HCEC 1CT (cell line): ENCODE measurements at places on chromosomes 2 and 18.
A peak's percentile ranks its signal among the peaks of the same experiment; 100 is the strongest.

DNA sequence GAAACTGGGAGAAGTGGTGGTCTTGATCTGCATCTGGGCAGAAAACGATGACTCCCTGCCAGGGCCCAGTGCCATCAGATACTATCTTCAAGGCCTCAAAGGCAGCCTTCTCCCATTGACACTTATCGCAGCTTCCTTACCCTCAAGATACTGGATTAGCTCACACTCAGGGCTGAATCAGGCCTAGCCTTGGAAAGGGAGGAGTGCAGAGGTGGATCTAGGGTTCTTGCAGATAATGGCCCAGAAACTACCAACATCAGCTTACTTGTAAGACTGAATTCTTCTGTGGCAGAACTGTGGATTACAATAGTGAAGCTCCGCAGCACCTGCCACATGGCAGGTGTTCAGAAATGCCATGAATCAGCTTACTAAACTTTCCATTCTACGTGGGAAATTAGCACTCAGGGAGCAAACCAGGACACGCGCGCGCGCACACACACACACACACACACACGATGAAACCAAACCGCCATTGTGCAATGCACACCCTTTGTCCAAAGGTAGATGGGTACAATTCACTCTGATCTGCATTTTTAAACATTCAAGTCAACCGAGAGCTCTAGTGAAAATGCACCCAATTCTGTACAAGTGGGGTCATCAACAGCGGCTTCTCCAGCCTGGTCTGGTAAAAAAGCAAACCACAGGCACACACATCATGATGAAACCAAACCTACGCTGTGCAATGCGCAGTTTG is 26.3 kb upstream of the TMEM182 start:
- DNase-seq, result no peak

DNA sequence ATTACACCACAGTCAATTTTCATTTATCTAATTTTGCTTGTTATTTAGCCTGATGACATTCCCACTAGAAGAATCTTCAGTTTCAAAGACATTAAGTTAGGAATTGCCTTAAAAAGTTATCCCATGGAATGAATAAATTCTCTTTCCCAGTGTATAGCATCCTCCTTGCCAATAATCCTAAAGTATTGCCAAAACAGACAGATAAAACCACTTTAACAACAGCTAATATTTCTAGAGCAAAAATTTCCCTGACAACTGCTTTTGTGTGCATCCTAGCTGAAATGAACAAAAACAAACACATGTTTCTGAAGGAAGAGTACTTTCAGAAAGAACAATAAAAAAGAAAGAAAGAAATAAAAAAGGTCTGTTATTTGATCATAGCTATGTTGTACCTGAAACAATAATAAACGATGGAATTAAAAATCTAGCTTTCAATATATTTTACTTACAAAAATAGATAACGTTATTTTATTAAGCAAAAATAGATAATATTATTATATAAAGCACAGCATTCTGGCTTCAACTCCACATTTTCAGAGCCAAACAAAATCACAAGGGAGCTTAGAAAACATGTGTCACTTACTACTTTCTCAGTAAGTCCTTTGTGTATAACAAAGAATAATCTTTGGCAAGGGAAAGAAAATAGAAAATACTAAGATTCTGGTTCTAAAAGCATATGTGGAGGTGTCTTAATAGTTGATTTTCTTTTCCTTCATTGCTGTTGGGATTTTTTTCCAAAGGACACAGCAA is 939.0 kb upstream of the CRIM1 start:
- no peak for DNase-seq

DNA sequence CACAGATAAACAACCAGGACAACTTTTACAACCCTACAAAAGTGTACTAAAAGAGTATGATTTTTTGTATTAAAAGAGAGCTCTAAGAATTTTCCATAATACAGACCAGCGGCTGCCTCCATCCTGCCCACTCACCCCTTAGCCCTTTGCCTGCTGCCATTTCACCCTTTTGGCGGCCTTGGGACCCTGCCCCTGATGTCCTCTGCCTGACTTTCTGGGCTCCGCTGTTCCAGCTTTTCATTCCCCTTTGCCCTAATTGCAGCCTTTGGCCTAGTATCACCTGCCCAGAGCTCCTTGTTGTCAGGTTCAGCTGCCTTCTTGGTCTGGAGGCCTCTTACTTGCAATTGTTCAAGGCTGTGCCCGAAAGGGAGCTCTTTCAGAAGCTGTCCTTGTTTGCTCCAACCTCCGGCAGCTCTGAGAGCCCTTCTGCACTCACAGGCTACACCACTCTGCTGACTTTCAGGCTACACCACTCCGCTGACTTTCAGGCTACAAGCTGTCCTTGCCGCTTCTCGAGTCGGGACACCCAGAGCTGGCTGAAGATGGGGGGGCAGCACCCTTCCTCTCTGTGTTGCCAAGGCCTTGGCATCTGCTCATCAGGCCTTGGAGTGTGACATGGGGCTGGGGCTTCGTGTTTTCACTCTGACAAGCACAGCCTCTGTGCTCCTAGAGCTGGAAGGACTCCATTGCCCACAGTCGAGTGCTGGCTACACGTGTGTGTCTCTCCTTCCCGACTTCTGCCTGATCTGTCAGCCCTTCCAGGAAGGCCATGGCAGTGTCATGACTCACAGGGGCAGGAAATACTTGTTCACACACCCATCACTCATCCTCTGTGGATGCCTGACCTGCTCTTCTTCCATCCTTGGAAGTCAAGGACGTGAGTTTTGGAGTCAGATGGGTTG is 43.1 kb upstream of the HDAC4 start:
- DNase-seq, result peak; percentile 9

DNA sequence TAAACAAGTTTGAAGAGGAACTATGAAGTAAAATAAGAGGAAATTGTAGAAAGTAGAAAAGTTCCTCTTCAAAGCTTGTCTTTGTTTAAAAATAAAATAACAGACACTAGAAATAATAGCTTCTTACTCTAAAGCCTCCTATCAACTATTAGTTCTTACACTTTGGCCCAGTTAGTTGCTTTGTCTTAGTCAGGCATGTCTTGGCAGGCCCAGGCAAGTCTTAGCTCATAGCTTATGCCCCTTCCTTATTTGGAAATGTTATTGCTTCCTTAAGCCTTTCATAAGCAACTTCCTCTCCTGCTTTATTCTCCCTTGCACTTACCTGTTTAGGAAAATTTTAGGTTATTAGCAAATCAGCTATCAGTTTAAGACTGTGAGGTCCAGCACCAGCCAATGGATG is 950.6 kb upstream of the LRATD1 start:
- DNase-seq, result no peak

- DNase-seq, result peak; percentile 56
These were observed 751 bp upstream of the NMI start for GRCh38 chr2:151289972-151290866.

DNA sequence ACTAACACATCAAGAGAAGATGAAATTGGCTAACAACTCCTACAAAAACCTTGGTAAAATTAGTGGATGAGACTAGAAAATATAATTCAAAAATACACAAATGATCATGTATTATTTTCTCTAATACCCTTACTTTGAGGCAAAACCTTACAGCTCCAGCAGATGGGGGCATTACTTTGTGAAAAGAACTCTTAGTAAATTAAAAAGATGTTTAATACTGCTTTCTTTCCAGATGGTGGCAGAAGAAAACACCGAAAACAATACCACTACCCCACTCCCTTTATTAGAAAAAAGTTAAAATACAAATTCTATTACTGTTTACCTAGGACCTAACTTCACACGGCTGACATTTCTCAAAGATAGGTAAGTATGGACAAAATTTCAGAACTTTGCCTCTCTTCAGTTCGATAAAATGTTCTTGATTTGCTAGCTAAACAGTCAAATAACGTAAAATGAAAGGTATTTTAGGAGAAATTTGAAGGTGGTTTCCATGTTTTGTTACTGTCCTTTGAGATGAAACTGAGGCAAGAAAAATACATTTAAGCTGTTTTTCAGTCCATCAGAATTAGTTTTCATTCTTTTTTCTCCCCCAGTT is 30.6 kb downstream of the ORC4 start:
- peak; percentile 66 for DNase-seq

- peak; percentile 43 for DNase-seq
These were observed 647 bp downstream of the PSME4 start for GRCh38 chr2:53969968-53970723.

- no peak for DNase-seq
These were observed 44.5 kb upstream of the SEMA4C start for GRCh38 chr2:96914332-96914731.

DNA sequence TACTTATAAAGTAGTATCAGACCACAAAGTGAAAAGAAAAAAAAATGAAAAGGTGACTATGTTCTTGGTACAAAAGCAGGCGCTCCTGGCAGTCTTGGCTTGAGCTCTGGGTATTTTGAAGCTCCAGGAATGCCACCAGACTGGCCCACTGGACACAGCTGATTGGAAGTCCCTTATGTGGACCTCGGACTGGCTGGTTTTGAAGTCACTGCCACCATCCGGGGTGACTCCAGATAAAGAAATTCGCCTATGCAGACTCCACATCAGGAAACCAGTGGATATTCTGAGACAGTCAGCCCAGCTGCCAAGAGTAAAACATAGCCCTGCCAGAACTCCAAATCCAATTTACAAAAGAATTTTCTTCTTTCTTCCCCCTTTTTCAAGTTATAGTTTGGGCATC is 28.0 kb downstream of the ACKR3 start:
- DNase-seq, result no peak

- DNase-seq, result no peak
These were observed 127.5 kb downstream of the PTGR3 start for GRCh38 chr18:75081486-75081885.

DNA sequence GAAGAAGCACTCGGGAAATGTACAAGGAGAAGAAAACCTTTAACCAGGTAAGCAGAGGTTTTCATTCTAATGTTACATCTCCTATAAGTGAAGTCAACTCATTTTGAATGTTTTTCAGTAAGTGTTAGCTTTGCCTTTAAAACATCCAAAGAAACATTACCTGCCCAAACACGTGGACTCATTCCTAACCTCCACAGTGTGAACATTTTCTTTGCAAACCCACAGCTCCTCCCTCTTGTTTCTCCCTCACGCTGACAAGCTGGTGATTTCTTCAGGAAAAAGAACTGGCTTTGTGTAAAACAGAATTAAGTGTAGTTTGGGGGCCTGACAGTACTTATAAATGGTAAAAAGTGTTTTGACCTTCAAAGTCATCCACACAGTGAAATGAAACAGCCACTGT is 72.5 kb downstream of the MTCL1 start:
- no peak for DNase-seq

GRCh38 chr2:126669772-126670171 is 13.8 kb downstream of the GYPC start:
- no peak for DNase-seq

- DNase-seq, result peak; percentile 72
These were observed 54.4 kb upstream of the FOSL2 start for GRCh38 chr2:28338046-28338817.

DNA sequence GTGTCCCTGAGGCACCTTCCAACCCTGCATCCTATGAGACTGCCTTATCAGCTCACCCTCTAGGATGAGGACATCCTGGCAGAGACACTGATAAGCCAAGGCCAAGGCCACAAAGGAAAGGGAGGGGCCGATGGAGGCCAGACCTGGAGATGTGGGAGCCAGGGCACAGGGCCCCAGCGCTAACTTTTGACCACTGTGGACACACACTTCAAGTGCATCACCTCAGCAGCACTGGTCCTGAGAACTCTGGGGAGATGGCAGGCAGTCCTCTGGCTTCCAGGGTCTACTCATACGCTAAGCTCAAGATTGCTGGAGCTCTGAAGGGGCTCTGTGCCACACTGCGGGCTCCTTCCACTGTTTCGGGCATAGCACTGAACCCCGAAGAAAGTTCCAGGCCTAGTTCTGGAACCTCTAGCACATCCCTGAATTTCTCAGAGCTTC is 100.2 kb upstream of the ID2 start:
- DNase-seq, result no peak

DNA sequence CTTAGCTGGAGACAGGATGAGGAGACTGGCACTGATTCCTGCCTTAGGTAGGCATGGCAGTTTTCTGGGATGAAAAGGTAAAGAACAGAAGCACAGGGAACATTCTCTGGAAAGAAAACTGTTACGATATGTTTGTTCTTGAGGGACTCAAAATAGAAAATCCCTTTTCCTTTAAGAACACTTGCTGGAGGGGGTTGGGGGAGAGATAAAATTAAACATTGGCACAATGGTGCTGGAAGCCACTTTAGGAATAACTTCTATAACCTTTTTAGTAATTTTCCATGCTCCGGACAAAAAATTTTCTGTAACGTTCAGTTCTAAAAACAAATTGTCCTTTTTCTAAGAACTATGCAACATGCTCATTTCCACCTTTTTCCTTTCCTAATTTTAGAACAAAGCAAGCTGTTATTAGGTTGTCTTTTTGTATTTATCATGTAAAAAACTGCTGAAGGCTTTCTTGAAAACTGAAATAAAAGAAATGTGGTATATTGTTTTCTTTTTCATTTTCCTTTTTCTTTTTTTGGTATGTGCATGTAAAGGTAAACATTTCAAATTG is 343.8 kb downstream of the EPHA4 start:
- DNase-seq, result no peak

DNA sequence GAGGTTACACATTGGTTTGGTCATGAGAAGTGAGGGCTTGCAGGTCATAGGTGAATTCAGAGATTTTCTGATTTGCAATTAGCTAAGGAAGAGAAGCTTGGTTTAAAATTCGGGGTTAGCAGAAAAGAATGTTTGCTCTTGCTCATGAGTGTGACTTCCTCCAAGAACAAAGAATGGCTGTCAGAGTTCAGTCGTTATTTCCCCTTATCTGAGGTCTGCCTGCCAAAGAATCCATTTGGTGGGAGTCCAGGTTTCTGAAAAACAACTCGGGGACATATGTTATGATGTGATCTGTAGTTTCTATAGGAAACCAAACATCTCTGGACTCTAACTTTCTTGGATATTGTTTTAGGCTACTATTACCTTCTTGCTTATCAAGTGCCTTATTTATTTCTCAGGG is 3.2 kb upstream of the UGT1A6 start:
- no peak for DNase-seq

GRCh38 chr18:52242711-52243110 is 97.3 kb upstream of the DCC start:
- DNase-seq, result no peak

DNA sequence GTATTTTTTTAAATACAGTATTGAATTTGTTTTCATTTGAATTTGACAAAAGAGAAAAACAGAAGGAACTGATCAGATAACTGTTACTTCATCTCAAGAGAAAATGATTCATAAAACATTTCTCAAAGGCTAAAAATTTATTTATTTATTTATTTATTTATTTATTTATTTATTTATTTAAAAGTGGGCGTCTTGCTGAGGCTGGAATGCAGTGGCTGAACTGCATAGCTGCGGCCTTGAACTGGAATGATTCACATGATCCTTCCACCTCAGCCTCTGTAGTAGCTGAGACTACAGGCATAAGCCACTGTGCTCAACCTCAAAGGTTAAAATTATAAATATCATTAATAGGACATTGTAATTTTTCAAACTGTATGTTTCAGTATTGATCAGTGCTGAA is 4.5 kb upstream of the PUM2 start:
- DNase-seq, result peak; percentile 85

DNA sequence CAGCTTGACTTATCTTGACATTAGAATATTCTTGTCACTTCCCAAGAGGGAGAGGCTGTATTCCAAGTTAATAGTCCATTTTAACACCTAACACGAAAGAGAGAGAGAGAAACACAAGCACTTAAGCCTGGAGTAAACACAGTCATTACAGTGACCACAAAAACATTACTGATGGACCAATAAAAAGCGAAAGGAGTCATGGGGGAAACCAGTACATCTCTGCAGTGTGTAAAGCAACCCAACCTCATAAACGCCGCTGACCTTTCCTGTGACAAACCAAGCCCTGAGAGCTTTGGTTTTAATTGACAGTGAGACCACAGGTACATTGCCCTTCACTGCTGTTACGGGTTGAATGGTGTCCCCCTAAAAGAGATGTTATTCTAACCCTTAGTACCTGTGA is 78.3 kb downstream of the SMAD4 start:
- no peak for DNase-seq
